ENCODE measurements at places on chromosomes 3 and 15. TPM values are rescaled to one million over a fixed set of nuclear protein-coding genes. Genes with fewer than 3 reads are reported as not detected.

GRCh38 chr3:12907296-12907695 lies 65.9 kb upstream of the RPL32 start:
- peaks cover 27% of the 10 kb centered on the region for H3K36me3 ChIP-seq
- H3K4me1 ChIP-seq: peaks cover 41% of the 10 kb centered on the region
- no peak for DNase-seq

The CLDN11 gene
- polyA plus RNA-seq: not detected

The GREM1 gene
- not detected for polyA plus RNA-seq

DNA sequence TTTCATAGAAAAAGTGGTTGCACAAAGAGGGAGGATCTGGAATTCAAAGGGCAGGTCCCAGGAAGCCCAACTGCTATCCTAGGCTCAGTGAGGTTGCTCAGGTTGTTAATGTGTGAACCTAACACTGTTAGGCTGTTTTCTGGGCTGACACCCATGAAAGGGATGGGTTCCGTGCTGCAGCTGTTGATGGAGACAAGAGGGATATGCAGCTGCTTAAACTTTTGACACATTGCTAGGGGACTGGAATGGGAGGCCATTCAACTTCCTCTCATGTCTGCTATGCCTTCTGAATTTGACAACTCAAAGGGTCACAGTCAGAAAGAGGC lies 198.0 kb upstream of the NR2E3 start:
- H3K4me3 ChIP-seq: no peak overlapping the region
- H3K27ac ChIP-seq: no peak overlapping the region
- DNase-seq: no peak
- no peaks in the 10 kb centered on the region for H3K4me1 ChIP-seq

The PLCH1 gene
- polyA plus RNA-seq: 0.11 TPM

DNA sequence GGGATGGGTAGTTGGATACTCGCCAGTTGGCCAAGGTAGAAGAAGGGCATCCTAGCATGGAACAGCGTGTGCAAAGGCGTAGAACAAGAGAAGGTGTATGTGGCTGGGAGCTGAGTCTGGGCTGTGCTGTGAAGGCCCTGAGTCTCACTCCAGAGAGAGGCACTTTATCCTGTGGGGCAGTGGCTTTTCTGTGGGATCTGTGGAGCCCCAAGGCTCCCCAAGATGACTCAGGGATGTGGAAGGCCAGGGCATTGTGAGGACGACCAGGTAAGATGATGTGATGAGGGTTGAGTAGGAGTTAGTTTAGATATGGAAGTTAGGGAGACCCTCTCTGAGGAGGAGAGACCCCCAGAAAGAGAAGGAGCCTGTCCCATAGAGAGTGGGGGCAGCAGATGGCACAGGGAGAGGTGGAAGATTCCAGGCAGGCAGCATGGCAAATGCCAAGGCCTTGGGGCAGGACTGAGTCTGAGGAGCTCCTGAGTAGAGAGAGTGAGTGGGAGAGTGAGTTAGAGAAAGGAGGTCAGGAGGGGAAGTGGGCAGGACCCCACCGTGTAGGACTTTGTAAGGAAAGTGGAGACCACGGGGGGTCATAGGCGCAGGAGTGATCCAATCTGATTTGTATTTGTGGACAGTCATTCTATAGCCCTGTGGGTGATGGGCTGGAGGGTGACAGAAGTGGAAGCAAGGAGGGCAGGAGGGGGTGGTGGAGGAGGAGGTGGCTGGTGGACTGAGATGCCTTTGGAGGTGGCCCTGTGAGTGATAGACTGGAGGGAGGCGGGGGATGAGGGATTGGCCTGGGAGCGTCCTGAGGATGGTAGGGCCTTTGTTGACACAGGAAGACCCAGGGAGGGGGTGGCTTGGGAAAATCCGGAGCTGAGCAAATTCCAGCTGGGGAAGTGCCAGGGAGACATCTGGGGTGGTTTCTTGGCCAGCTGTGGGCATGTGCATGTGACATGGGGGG lies 50.3 kb downstream of the FBLN2 start:
- DNase-seq: no peak
- H3K4me1 ChIP-seq: no peaks in the 10 kb centered on the region
- no peak overlapping the region for H3K27ac ChIP-seq
- no peaks in the 10 kb centered on the region for H3K36me3 ChIP-seq

GRCh38 chr3:193942516-193943055 lies 193.4 kb upstream of the HES1 start:
- no peak for DNase-seq
- no peaks in the 10 kb centered on the region for H3K27me3 ChIP-seq
- H3K4me3 ChIP-seq: no peak overlapping the region
- no peak overlapping the region for H3K27ac ChIP-seq

- DNase-seq: no peak
- no peaks in the 10 kb centered on the region for H3K4me1 ChIP-seq
- no peaks in the 10 kb centered on the region for H3K36me3 ChIP-seq
- H3K27me3 ChIP-seq: peaks cover 4% of the 10 kb centered on the region
- H3K4me3 ChIP-seq: no peak overlapping the region
- no peak overlapping the region for H3K27ac ChIP-seq
These were observed 241.9 kb downstream of the NTRK3 start for GRCh38 chr15:88014454-88015160.

DNA sequence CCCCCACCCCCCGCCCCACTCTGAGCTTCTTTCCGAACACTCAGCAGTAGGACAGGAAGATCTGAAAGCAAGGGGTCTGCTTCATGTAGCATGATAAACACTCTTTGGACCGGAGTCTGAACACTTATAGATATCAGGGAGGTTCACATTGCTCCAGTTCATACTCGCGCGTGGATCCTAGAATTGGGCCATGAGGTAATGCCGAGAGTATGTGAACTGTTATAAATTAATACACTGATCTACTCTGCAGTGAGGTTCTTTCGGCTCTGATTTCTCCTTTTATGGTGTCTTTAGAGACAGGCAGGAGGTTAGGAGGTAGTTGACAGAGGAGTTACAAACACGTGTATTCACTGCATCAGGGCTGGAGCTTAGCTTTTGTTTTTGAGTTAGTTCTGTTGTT lies 223.0 kb downstream of the THSD4 start:
- H3K27ac ChIP-seq: no peak overlapping the region
- H3K27me3 ChIP-seq: no peaks in the 10 kb centered on the region
- no peak for DNase-seq
- H3K36me3 ChIP-seq: no peaks in the 10 kb centered on the region

DNA sequence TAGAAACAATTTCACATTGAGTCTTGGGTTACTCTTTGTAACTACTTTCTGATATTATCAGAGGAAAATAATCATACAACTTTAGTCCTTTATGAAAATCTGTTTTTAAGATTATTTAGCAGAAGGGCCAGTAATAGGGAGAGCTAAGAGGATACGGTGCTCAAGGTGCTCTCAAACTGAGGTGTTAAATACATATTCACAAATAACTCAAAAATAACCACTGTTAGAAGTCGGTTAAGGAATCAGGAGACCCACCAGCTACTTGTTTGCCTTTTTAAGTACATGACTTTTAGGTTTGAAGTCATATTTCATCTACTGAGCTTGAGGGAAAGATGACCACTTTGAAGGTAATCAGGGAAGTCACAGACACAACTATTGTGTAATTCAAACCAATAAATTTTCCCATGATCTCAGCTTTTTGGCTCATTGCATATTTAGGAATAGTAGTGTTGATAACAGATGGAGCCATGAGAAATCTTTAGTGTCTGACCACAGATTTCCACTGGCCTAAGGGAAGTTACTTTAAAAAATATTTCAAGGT lies 1.4 kb upstream of the RSRC1 start:
- H3K27ac ChIP-seq: no peak overlapping the region
- peaks cover 6% of the 10 kb centered on the region for H3K36me3 ChIP-seq

The ACTR8 gene
- 28.0 TPM for polyA plus RNA-seq

The CD200R1 gene
- polyA plus RNA-seq: 1.7 TPM

The SLC27A2 gene
- 1.8 TPM for polyA plus RNA-seq

DNA sequence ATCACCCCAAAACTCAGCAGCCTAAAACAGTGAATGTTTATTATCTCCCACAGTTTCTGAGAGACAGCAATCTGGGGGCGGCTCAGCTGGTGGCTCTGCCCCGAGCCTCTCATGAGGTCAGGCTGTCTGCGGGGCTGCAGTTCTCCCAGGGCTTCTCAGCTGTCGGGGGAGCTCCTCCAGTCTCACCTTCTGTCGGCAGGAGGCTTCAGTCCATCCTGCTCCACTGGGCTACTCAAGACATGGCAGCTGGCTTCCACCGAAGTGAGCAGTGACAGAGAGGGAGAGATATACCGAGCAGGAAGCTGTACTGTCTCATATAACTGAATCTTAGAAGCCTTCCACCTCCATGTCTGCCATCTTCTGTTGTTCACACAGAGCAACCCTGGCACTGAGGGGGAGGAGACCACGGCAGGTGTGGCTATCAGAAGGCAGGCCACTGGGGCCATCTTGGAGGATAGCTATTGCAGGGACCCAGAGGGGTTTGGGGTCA lies 72.8 kb upstream of the ITGA11 start:
- H3K36me3 ChIP-seq: no peaks in the 10 kb centered on the region
- H3K4me1 ChIP-seq: no peaks in the 10 kb centered on the region

GRCh38 chr15:38349251-38349650 lies 96.6 kb downstream of the SPRED1 start:
- H3K36me3 ChIP-seq: no peaks in the 10 kb centered on the region
- H3K4me3 ChIP-seq: no peak overlapping the region
- no peak overlapping the region for H3K27ac ChIP-seq
- DNase-seq: no peak

DNA sequence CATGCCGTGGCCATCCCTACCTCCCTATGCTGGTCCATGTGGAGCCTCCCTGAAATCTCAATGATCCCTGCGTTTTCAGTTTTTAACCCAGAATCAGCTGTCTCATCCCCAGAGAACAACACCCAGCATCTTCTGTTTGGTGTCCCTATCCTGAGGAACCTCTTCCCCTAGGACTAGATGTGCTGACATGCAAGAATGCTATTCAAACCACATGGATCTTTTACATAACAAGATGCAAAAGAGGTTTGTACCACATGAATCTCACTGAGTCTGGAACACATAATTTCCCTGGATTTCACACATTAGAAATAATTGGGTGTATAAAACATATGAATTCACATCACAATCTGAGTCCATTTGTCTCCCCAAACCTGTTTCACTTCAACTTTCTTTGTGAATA lies 174.6 kb upstream of the NECTIN3 start:
- H3K4me3 ChIP-seq: no peak overlapping the region
- H3K27me3 ChIP-seq: no peaks in the 10 kb centered on the region
- no peaks in the 10 kb centered on the region for H3K4me1 ChIP-seq

GRCh38 chr3:126158016-126158911 lies 22.1 kb downstream of the ALDH1L1 start:
- H3K27ac ChIP-seq: no peak overlapping the region
- H3K36me3 ChIP-seq: no peaks in the 10 kb centered on the region
- no peak overlapping the region for H3K4me3 ChIP-seq
- H3K4me1 ChIP-seq: no peaks in the 10 kb centered on the region
- DNase-seq: no peak

The FGD5 gene
- polyA plus RNA-seq: not detected

The BCL2A1 gene
- 16.1 TPM for polyA plus RNA-seq

The PDE8A gene
- 3.4 TPM for polyA plus RNA-seq

The DCUN1D1 gene
- polyA plus RNA-seq: 27.0 TPM

DNA sequence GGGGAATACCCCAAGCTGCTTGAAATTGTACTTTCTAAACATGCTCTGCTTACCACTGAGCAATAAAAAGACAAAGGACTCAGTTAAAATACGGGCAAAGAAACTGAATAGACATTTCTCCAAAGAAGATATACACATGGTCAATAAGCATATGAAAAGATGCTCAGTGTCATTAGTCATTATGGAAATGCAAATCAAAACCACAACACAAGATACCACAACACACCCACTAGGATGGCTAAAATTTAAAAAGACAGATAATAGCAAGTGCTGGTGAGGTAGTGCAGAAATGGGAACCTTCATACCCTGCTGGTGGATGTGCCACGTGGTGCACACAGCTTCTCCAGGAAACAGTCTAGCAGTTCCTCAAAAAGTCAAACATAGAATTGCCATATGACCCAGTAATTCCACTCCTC lies 21.3 kb downstream of the LRIG1 start:
- DNase-seq: no peak
- no peak overlapping the region for H3K27ac ChIP-seq
- H3K4me1 ChIP-seq: peaks cover 70% of the 10 kb centered on the region

DNA sequence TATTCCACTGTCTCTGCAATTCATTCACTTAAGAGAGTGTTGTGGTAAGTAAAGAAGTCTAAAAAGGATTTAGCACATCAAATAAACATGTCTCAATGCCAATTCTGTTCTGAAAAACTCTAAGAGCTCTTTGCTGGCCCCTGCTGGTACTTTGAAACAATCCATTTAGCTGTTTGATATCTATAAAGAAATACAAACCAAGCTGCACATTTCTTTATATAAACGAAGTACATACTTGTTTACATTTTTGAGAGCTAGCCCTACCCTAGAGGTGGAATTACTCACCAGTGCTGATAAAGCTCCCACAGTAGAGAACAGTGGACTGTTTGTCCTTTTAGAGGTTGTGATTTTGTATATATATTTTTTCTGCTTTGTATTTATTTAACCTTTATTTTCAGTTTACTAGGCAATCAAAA lies 75.5 kb downstream of the NEDD4 start:
- DNase-seq: no peak
- H3K36me3 ChIP-seq: no peaks in the 10 kb centered on the region
- H3K27ac ChIP-seq: no peak overlapping the region

- H3K4me3 ChIP-seq: no peak overlapping the region
- H3K36me3 ChIP-seq: peaks cover 3% of the 10 kb centered on the region
- H3K4me1 ChIP-seq: peaks cover 13% of the 10 kb centered on the region
These were observed 58.1 kb upstream of the CD200R1L start for GRCh38 chr3:112904786-112905185.

The ARL14 gene
- polyA plus RNA-seq: not detected

The SHISA5 gene
- 505 TPM for polyA plus RNA-seq

DNA sequence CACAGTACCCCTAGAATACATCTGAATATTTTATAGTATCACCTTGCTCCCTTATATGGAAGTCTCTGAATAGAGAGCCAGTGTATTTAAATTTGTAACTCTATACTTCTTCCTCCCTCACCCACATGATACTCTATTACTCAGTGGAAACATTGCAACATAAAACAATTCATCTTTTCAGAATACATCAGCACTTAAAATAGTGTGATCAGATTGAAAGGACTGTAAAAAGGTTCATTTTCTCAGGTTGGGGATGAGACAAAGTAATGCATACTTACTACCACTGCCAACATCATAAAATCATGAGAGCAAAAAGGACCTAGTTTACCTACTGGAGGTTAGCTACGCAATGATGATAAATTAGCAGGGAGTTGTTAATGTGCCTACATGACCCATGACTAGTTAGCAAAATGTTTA lies 13.8 kb upstream of the THRB start:
- H3K4me3 ChIP-seq: no peak overlapping the region
- H3K27ac ChIP-seq: no peak overlapping the region
- H3K27me3 ChIP-seq: no peaks in the 10 kb centered on the region

GRCh38 chr3:120033596-120033995 lies 60.7 kb downstream of the GSK3B start:
- H3K27me3 ChIP-seq: no peaks in the 10 kb centered on the region
- H3K4me3 ChIP-seq: peak overlapping the region; percentile 62
- H3K36me3 ChIP-seq: peaks cover 5% of the 10 kb centered on the region
- DNase-seq: no peak
- no peak overlapping the region for H3K27ac ChIP-seq

The CCR9 gene
- not detected for polyA plus RNA-seq

- no peak overlapping the region for H3K27ac ChIP-seq
- peak overlapping the region; percentile 76 for H3K4me3 ChIP-seq
- H3K36me3 ChIP-seq: no peaks in the 10 kb centered on the region
- DNase-seq: no peak
- H3K27me3 ChIP-seq: peaks cover 1% of the 10 kb centered on the region
These were observed 9.6 kb downstream of the CLEC3B start for GRCh38 chr3:45035441-45036301.
